Activated naive CD4-positive, alpha-beta T cell treated with Interleukin-2 at 50 U/mL for 16 hours (primary cell): ENCODE measurements at places on chromosomes 4 and X.

- no peak for DNase-seq
Observed at GRCh38 chrX:10157032-10157341, 212 bp downstream of the CLCN4 start.

- no peak for DNase-seq
Observed at GRCh38 chr4:26594371-26594770, 10.5 kb downstream of the TBC1D19 start.

DNA sequence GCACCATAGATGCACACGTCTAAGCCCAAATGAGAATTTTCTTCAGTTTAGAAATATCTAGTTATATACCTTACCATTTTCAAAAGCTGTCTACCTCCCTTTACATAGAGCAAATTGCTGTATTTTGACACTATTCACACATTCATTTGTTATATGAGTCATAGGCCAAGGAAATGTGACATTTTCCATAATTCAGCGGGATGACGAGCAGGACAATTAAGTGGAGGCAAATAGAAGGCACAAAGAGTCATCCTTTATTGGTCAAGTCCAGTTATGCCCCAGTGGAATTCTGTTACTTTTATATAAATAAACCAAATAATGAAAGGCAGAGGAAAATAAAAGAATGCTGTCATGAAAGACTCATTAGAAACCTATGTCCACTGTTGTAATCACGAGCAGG, 27.9 kb downstream of the FGF13 start:
- no peak for DNase-seq

DNA sequence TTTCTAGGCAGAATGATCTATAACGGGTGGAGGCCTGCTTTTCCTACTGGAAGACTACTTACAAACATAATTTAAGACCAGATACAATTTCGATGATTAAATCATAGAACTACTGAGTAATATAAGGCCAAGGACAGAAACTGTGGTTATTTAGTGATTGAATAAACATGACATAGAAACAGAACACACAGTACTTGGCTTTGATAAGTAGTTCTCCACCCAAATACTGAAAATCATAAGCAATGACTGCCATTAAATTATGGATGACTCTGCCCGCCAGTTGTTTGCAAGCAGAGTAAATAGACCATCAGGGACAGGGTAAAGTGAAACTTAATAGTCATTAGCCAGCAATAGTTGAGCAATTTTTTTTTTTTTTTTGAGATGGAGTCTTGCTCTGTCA, 17.2 kb upstream of the SMIM14 start:
- DNase-seq: no peak

- no peak for DNase-seq
Observed at GRCh38 chr4:189117426-189117825, 823.2 kb upstream of the FRG1 start.

GRCh38 chr4:186405957-186406356, 140.0 kb downstream of the F11 start:
- no peak for DNase-seq

DNA sequence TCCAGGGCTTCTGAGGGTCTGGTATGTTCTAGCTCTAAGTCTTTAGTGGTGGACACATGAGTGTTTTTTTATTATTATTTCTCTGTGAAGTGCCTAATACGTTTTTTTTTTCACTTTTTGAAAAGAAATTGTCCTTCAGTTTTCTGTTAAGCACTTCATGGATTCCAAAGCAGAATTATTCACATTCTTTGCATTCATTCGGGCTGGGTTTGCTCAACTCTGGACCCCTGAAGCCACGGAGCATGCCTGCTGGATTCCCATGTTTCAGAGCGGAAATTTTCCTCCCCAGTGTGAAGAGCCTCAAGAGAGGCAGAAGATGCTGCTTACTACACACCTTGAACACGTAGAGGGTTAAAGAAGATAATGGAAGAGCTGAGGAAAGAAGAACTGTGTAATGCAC, 107.5 kb downstream of the EGF start:
- no peak for DNase-seq

DNA sequence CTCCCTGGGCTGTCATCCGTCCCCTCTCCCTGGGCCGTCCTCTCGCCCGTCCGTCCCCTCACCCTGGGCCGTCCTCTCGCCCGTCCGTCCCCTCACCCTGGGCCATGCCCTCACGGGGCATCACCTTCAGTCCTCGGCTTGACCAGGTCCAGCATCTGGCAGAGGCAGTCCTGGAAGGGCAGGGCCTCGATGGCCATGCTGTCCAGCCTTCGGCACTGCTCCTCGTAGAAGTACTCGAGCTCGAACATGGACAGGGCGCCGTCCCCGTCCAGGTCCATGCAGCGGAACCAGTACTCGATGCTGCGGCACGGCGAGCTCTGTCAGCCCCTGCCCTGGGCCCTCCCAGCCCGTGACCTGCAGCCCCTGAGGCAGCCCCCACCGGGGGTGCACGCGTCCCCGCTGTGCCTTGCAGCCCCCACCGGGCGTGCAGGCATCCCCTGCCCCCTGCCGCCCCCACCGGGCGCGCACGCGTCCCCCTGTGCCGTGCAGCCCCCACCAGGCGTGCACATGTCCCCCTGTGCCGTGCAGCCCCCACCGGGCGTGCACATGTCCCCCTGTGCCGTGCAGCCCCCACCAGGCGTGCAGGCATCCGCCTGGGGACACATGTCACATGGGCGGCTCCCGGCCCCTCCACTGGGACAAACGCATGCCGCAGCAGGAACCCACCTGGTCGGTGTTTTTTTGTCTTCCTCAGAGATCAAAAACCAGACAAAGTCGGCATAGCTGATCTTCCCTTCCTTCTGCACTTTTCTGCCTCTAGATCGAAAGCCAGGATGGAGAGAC, 22.2 kb upstream of the GTPBP6 start:
- DNase-seq: no peak

GRCh38 chr4:150814873-150815272, 200.2 kb downstream of the LRBA start:
- DNase-seq: no peak

- DNase-seq: no peak
Observed at GRCh38 chr4:11106190-11106589, 322.5 kb downstream of the HS3ST1 start.

- DNase-seq: no peak
Observed at GRCh38 chr4:114400531-114400930, 198.1 kb upstream of the UGT8 start.

DNA sequence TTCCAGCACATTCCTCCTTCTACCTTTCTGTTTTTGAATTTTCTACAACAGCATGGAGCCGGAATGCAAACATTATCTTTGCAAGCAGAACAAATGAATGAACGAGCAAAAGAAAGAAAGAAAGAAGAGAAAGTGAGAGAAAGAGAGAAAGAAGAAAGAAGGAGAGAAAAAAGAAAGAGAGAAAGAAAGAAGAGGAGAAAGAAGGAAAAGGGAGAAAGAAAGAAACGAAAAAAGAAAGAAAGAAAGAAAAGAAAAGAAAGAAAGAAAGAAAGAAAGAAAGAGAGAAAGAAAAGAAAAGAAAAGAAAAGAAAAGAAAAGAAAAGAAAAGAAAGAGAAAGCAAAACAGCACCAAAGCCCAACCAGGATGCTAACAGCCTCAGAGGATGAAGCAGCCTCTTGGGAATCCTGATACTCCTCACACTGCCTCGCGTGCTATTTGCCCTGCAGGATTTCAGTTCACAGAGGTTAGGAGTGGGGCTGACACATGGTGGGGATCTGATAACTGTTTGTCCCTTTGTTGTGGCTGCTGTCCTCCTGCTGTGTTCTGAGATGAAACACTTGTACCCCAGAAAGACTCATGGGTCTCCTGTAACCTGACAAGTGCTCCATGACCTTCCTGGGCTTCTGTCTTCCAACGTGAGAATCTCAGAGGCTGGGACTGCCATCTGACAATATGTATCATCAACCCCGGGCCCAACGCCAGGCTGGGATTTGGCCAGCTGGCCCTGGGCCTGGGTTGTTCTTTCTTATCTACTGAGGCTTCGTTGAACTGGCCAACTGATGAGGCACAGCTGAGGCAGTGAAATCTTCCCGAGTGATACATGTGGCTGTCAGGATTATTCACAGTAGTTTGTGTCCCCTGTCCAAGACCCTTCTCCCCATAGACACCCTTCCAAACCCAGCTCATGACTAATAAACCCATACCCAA, 61.0 kb downstream of the SEPSECS start:
- no peak for DNase-seq

GRCh38 chrX:18607966-18608365, 63.9 kb downstream of the RS1 start:
- no peak for DNase-seq

DNA sequence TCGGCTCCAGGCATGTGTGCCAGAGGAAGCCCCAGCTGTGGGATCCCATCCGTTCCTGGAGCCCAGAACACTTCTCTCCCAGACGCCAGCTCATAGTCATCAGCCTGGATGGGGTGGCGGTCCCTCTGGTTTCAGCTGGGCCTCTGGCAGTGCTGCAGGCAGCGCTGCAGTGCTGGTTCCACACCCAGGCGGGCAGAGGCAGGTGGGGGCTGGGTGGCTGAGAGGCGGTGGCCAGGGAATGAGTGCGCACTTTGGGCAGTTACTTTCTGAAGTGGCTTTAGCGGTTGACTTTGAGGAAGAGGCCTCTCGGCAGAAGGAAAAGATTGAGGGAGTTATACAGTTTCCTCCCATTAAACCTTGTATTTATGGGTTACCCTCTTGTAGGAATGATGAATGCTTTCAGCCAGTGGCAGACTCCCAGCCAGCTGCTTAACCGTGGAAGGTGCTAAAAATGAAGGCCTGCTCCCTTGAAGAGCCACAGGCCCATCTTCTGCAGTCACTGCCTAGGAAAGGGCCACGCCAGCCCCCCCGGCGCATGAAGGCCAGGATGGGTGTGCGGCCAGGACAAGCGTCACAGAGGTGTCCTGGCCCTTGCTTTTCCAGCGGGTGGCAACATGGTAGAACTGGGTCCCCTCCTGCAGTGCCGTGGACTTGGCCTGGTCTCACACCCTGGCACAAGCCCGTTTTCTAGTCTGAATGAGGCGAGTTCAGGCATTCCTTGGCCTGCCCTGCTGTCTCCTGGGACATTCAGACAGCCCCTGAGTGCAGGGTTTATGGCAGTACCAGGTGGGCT, 9.9 kb downstream of the TADA2B start:
- DNase-seq: no peak

GRCh38 chrX:37926700-37927099, 79.3 kb upstream of the DYNLT3 start:
- no peak for DNase-seq

DNA sequence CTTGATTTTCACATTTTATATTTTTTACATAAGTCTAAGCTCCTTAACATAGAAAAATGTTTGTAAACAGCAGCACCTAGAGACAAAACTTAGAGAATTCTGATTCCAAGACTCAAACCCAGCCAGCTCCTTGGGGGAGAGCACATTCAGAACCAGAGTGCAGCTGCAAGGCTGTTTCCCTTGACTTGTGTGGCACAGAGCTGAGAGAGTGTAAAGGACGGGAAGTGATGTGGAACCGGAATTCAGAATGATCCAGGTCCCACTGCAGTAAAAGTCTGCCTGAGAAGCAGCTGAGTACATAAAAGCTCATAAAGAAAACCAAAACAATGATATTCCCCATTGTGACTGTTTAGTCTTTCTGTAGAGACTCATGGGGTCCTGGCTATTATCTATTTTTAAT, 713.8 kb downstream of the RAB28 start:
- DNase-seq: no peak

DNA sequence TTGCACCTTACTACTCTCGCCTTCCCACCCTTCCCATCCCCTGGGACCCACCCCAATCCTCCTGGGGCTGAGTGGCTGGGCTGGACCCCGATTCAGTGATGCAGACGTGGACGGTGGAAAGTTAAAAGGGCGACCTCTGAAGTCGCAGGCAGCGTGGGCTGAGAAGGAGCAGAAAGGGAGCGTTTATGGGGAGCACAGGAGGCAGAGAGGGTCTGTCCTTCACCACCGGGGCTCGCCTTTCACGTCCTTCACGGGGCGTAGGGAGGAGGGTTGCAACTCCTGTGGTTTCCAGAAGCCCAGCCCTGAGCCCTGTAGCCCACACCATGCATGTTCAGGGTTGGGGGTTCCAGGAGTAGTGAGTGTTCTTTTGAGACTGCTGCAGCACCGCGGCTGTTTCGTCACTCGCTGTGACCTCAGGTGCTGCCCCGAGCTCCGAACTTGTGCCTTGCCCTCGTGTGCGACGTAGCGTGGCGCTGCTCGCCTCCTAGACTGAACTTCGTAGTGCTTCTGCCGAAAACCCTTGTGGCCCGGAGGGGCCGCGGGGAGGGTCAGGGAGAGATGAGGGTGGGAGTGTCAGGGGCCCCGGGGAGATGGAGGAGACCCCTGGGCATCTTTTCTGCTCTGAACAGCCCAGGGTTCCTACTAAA, 1.6 kb downstream of the NHS start:
- no peak for DNase-seq

GRCh38 chrX:38672646-38673045, 111.3 kb downstream of the TSPAN7 start:
- no peak for DNase-seq

DNA sequence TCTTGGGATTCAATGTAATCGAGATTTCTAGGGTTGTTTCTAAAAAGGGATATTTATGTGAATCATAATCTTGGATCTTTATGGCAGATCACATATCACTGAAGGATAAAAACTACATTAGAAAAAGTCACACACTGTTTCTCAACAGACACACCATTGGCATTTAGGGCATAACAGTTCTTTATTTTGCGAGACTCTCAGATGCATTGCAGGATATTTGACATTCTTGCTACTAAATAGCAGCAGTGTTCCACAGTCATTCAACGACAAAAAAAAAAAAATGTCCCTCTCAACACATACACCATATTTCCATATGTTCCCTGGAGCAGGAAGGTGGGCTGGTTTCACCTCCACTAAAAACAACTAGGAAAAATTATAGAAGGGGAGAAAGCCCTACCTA, 243.4 kb upstream of the PCDH18 start:
- DNase-seq: no peak

DNA sequence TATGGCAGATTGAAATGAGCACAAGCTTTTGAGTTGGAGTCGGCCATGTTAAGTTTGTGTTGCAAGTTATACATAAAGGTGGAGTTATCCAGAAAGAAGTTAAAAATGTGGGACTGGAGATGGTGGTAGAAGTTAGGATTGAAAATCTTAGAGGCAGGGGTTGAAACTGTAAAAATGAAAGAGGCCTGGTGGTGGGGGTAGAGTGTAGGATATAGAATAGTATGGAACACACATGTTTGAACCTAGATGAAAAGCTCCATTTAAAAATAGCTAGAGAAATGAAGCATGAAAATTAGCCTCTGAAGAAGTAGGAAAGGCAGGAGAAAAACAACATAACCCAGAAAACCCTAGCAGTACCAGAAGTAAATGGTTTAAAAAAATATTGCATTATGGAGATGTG, 131.8 kb upstream of the ENPEP start:
- DNase-seq: no peak

- DNase-seq: no peak
Observed at GRCh38 chrX:133497356-133497755, 82.1 kb upstream of the GPC4 start.

GRCh38 chr4:121711263-121712000, 14.7 kb upstream of the ANXA5 start:
- peak; percentile 34 for DNase-seq
